Peyer's patch (tissue), 4 donors: ENCODE measurements at places on chromosomes 5 and 9. TPM values are rescaled to one million over a fixed set of nuclear protein-coding genes. Genes with fewer than 3 reads are reported as not detected.
A peak's percentile ranks its signal among the peaks of the same experiment; 100 is the strongest.

Gene SLC34A1
- not detected for total RNA-seq

- DNase-seq: peak; percentile 88
These were observed 2.6 kb upstream of the OLFML2A start for GRCh38 chr9:124774129-124774978.

DNA sequence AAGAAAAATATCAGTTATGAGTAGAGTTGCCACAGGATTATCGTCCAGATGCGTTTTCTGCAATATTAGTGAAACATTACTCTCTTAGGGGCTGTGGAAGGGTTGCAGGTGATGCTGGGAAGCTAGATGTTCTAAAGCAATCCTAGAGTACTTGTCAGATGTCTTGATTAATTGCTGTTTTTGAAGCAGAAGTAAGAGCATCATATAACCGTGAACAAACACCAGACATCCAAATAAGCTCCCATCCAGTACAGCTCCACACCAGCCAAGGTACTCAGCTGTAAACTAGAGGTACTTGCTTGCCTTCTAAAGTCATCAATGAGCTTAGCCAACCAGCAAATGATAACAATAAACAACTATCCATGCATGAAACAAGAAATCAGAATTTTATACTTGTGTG lies 131.1 kb downstream of the ST8SIA4 start:
- DNase-seq: no peak

Gene PHF24
- total RNA-seq: not detected

GRCh38 chr5:56099346-56099745 lies 104.6 kb upstream of the IL6ST start:
- no peak for DNase-seq

DNA sequence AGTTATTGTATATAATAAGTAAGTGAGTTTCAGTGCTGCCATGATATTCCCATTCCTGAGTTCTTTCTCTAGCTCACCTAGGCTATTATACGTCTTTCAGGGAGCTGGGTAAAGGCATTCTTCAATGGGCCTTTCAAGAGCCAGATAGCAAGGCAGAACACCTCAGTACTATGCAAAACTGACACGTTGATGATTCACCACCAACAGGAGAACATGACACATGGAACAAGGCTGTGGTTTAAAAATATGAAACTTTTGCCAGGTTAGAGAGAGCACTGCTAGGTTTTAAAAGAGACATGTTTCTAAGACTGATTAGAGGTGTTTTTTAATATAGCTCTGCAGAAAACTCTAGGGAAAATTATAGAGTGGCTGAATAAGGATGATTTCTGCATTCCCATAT lies 95.9 kb downstream of the UGCG start:
- no peak for DNase-seq

GRCh38 chr5:157217289-157218024 lies 36.8 kb downstream of the ITK start:
- DNase-seq: no peak

- DNase-seq: peak; percentile 62
These were observed 24.9 kb downstream of the LPCAT1 start for GRCh38 chr5:1498623-1499416.

DNA sequence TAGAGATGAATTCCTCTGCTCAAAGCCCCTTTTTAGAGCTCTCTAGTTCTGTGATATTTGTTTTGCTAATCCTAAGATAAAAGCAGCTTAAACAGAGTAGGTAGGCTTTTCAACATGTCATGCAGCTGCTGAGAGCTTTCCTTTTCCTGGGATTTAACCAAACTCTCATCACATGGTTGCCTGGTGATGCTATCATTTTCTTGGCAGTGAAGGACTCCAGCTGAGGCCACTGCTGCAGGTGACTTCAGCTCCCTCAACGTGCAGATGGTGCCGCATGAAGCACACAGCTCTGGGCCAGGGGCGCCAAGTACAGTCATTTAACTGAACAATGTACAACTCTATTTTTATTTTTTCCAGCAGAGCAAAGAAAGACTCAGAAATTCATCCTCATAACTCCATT lies 42.2 kb downstream of the SECISBP2 start:
- DNase-seq: no peak

Gene LEAP2
- 20.1 TPM for total RNA-seq

DNA sequence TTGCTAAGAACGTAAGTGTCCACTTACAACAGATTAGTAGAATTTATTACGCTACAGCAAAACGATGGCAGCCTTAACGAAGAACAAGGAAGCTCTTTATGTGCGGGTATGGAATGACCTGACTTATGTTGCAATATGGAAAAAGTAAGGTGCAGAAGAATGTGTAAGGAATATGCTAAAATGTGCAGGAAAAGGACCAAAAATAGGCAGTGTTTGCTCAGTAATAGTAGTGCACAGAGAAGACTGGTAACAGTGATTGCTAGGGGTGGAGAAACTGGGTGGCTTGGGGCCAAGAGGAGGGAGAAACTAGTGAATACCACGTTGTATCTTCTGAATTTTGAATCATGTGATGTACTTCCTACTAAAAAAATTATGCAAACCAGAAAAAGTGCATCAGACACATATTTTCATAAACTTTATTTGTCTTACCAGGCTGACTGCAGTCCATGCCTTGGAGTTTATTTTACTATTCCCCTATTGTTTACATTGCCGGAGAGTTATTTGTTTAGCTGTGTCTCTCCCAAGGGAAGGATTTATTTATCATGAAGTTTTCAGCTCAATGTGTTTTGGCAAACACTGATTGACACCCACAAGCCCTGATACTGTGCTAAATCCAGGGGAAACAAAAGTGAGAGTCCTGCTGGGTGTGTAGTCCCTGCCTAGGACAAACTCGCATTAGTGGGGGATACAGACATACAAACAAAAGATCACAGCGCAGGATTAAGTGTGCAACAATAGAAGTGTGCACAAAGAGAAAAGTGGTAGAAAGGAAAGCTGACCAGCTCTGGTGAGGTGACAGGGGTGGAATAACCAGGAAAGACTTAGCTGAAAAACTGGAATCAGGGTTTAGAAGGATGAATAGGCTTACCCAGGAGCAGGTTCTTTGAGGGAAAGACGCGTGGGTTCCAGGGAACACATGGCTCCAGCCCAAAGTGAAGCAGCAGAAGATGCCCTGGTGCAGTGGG lies 34.0 kb upstream of the ZNF484 start:
- no peak for DNase-seq

- DNase-seq: no peak
These were observed 68.8 kb downstream of the SLC44A1 start for GRCh38 chr9:105313238-105313637.
